PC-9 (cell line): ENCODE measurements at places on chromosomes 1 and 21. TPM values are rescaled to one million over a fixed set of nuclear protein-coding genes. Genes with fewer than 3 reads are reported as not detected.
A peak's percentile ranks its signal among the peaks of the same experiment; 100 is the strongest.

Gene NBPF4
- total RNA-seq, result 0.68 and 0.70 TPM in 2 replicates

Gene THEM5
- not detected in 2 replicates for total RNA-seq

Gene GBP6
- 2.0 and 2.2 TPM in 2 replicates for total RNA-seq

DNA sequence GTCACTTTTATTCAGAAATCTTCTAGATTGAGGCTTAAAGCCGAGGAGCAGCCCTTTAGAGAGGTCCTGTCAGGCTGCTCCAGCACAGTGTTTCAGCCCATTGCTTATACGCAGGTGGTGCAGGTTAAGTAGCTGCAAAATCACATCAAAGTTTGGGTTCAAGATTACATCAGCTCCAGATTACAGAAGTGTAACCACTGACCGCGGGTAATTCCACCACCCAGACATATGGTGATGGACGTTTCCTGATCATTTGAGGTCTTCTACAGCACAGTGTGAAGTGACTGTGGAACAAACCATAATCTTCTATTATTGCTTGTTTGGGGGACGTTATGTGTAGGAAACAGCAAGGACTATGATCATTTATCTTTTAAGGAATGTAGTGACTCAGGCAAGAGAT lies 11.8 kb downstream of the C1orf115 start:
- no peak for DNase-seq

DNA sequence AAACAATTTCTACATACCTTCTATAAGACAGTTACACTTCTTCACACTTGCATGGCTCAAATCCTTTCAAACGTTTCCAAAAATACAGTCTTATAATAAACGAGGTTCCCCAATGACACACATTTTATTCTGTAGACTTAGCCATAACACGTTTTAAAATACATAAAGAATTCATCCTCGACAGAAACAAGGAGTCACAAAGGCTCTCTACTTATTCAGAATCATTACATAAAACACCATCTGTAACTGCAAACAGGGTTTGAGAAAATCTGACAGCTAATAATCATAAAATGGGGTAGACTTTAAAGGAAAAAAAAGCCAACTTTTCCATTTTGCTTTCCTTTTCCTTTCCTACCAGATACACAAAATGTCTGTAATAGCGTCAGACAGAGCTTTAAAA lies 1.8 kb downstream of the PIK3R3 start:
- DNase-seq, result no peak

GRCh38 chr1:225476100-225476511 lies 48.3 kb upstream of the LBR start:
- no peak for DNase-seq

DNA sequence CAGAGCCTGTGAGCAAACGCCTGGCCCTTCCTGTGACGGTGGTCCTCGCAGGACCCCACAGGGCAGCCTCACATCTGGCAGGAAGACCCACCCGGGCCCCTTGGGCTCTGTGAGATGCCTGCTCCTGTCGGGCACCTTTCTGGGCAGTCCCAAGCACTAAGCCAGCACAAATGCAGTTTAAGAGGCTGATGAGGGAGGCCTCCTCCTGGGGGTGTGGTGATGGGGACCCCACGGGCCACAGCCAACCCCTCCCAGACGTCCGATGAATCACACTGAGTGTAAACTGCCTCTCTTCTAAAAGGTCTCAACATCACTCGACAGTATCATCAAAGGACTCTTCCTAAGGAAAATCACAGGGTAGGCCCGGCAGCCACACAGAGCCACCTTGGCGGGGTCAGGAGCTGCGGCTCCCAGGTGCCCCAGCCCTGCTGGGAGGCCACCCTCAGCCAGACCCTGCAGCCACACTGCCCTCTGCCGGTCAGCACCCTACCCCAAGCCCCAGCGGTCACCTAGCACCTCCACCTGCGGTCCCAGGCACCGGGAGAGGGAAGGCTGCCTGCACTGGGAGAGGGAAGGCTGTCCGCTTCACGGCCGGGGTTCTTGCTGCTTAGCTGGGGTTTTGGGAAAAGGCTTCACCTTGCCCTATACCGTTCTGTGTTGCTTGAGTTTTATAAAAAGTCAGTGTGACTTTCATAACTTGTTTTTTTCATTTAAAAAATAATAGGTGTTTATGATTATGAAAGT lies 3.9 kb upstream of the PRKCZ start:
- DNase-seq, result peak; percentile 84
